SK-N-DZ (cell line): ENCODE measurements at places on chromosomes 2 and 18.

DNA sequence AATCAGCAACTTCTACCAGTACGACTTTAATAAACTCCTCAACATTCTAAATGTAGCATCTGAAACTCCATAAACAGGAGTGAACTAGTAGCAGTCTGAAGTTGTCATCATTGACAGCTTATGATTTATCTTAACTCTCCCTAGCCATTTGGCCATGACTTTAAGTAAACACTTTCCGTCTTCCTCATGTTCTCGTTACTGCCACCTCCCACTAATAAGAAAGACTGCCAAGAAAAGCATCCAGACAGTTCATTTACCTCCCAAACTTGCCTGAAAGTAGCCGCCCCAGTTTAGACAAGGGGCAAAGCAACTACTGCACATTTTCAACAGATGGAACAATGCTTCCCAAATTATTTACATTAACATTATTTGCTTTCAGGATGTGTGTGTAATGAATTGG lies 287.5 kb downstream of the OSR1 start:
- no peak for DNase-seq

DNA sequence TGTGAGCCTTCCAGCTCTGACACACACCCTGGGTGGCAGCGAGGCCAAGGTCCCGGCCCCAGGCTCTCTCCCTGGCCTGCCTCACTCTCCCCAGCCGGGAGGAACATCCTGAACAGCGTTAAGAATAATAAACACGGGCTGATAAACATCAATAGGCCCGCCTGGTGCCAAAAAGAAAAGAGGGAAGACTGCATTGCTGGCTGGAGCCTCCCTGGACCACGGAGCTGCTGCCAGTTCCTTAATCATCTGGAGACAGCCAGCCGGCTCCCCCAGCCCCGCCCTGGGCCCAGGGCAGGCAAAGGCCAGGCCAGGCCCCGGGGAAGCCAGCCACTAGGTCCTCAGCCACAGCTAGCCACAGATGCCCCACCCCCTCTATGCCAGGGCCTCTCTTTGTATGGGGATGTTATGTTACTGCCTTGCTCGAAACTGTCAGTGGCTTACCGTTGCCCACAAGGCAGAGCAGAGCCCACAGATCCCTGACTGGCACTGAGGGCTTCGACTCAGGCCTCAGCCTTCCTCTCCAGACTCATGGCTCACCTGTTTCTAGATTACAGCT lies 293.7 kb downstream of the DYSF start:
- no peak for DNase-seq

DNA sequence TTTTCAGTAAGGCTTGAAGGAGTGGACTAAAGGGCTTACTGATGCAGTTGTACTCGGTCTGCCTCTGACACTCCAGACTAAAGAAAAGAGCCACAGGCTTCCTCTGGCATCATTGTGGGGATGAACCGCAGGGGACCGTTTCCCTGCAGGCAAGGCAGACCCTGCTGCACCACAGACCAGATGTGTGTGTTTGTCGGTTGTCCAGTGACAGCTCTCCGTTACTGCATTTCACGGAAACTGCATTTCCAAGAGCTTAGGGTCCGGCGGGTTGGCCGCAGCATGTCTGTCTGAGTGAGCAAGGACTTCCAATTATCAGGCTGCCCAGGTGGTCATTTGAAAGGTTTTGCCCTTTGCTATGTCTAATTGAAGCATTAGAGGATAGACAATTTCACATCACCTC lies 98.1 kb downstream of the FAM210A start:
- DNase-seq: no peak

DNA sequence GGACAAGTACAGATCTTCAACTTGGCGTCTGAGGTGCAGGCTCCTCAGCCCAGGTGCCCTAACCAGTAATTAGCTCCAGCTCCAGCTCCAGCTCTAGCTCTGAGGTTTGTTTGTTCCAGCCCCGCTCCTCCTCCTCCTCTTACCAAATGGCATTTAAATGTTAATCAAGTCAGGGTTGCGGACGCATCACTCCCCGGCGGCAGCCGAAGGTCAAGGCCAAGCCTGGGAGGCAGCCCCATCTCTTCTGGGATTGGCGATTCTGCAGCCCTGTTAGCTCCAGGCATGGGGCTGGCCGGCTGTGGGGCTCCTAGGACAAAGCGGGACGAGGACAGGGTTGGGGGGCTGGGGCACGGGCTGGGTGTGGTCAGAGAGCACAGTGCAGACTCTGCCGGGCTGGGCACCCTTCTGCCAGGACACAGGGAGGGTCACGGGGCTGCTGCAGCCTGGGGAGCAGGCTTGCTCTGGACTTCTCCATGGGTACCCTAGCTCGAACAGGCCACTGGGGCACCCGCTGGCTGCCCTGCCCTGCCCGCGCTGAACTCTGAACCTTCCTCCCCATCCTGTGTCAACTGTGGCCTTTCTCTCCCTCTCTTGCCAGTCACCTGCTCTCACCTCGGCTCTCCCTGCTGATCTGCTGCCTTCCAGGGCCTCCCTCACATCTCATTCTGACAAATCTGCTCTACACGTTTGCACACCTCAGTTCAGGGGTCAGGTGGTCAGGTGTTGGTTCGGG lies 203.3 kb downstream of the CELF4 start:
- DNase-seq: peak; percentile 60

DNA sequence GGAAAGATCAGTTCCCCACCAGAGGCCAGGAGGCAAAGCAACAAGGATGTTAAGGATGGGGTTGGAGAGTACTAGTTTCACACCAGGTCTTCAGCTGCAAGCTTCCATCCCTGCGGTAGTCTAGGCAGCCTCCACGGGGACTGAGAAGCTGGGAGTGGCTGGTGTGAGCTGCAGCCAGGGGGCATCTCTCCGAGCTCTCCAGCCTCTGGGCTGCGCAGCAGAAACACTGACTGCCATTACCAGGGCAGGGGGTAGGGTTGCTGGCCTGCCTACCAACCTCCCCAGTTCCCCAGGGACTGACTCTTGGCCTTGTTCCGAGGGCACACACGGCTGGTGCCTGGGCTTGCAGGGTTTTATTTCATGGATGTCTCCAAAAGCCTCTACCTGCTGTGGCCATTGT lies 15.9 kb downstream of the GATA6 start:
- no peak for DNase-seq

DNA sequence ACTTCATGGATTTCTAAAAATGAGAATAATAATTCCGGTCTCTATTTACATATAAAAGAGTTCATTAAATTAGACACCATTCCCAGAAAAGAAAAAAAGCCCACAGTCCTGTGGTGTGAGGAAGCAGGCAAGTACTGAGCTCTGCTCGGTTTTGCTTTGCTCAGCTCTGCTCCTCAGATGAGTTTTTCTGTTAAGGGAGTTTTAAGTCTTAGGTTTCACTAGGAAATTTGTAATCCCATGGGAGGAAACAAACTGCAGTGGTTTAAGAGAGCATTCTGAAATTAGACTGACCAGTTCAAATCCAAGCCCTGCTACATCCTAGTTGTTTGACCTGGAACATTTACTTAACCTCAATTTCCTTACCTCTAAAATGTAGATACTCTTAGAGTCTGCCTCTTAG lies 338.6 kb upstream of the MMADHC start:
- no peak for DNase-seq

GRCh38 chr18:40055262-40055661 lies 1899.8 kb upstream of the PIK3C3 start:
- DNase-seq: no peak

DNA sequence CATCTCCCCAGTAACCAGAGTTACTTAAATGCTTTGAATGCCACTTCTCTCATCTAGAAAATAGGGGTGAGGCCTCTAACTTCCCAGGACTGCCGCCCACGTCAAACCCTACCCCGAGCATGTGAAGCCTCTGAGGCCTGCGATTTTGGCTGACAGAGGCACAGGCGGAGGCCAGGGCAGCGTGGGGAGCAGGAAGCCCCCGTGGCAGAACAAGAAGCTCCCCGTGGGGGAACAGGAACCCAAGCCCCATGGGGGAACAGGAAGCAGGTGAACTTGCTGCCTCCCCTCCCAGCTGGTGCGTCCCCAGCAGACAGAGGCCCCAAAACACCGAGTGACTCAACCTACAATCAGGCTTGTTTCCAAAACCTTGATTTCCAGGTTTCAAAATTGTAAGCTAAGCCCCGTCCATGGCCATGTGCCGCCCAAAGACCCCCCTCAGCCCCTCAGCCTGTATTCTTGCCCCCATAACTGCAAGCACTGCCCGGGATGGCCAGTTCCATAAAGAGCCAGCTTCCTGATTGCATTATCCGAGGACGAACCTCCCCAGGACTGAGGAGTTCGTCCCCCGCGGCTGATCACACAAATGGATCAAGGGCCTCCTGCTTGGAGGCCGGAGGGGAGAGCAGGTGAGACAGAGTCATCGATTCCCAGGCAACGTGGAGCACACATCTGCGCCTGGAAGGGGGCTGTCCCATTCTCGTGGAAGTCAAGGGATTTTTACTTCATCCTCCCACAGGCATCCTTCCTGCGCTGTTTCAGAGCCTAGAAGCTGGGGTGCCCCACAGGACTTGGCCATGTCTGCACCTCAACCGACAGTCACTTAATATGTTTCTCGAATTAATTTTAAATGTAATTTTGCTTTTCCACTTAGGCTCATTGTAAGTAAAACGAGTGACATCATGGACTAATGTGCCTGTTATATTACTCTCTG lies 36.3 kb upstream of the CTDP1 start:
- no peak for DNase-seq

GRCh38 chr2:236366397-236366796 lies 102.2 kb upstream of the ASB18 start:
- DNase-seq: no peak

GRCh38 chr18:48866028-48866733 lies 84.6 kb downstream of the SMAD7 start:
- DNase-seq: no peak

GRCh38 chr2:149089068-149089467 lies 50.6 kb downstream of the LYPD6B start:
- DNase-seq: no peak

GRCh38 chr2:53505826-53506225 lies 261.8 kb upstream of the CHAC2 start:
- DNase-seq: no peak

GRCh38 chr2:111128096-111128495 lies 7.4 kb downstream of the BCL2L11 start:
- no peak for DNase-seq

- no peak for DNase-seq
Measured at GRCh38 chr18:52325997-52326396, 14.0 kb upstream of the DCC start.
